ENCODE measurements at places on chromosomes 3 and 15.

GRCh38 chr3:11603628-11604027 is 40.1 kb downstream of the VGLL4 start:
- no peak for DNase-seq

GRCh38 chr3:105518806-105519418 is 152.2 kb downstream of the ALCAM start:
- DNase-seq, result peak; percentile 76

GRCh38 chr3:132406587-132406986 is 10.7 kb upstream of the DNAJC13 start:
- DNase-seq, result no peak

DNA sequence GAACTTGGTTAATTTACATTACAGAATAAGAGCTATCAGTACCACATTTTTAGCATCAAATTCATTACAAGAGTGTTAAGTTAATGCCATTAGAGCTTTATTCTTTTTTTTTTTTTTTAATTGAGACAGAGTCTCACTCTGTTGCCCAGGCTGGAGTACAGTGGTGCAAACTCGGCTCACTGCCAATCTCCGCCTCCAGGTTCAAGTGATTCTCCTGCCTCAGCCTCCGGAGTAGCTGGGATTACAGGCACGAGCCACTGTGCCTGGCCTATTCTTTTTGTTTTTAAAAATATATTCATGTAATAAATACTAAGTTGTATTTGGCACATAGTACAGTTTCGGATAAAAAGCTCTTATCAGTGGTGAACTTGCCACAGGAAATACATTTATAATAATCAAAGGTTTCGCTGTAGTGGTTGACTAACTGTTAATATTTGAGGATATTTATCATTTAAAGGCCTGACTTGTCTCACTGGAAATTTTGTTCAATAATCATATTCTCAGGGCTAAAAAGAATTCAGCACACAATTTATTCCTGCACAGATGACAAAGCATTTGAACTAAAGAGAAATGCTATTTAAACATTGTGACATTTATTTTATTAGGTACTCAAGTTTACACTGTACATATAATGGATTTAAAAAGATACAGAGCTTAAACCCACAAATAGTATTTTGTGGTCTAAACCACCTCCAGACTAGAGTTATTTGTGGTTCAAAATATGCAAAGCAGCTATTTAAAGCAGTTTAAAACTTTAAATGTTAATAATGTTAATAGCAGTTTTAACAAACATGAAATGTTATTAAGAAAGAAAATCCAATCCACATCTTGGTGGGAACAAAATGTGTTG is 6.1 kb upstream of the LEKR1 start:
- DNase-seq, result no peak

DNA sequence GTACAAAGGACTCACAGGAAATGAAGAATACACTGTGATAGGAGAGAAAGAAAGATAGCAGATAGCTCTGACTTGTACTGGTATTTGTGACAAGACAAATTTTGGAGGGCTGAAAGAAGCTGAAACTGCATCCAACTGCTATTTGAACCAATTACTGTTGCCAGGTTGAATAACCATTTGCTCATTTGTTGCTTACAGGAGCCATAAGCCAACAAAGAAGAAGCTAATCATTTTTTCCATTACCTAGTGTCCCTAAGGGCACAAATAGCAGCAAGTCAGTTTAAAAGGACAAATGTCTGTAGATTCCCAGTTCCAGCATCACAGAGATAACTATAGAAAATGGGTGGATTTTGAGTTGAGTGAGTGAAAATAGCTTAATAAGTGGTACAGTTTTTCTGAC is 376.9 kb upstream of the ARPP21 start:
- DNase-seq, result no peak

GRCh38 chr15:66130496-66131034 is 123.0 kb downstream of the MEGF11 start:
- no peak for DNase-seq

GRCh38 chr15:29058903-29059539 is 173.2 kb downstream of the APBA2 start:
- no peak for DNase-seq

GRCh38 chr3:150243466-150243865 is 164.6 kb upstream of the TSC22D2 start:
- no peak for DNase-seq

GRCh38 chr15:83285284-83285978 is 967 bp upstream of the BNC1 start:
- DNase-seq, result no peak

Data from NCI-H1092 treated with DMSO at 0.1 percent for 48 hours (cell line).